ENCODE measurements at places on chromosomes 2 and 18. TPM values are rescaled to one million over a fixed set of nuclear protein-coding genes. Genes with fewer than 3 reads are reported as not detected.

GRCh38 chr2:2644040-2644439 is 313.0 kb upstream of the MYT1L start:
- DNase-seq = no peak

DNA sequence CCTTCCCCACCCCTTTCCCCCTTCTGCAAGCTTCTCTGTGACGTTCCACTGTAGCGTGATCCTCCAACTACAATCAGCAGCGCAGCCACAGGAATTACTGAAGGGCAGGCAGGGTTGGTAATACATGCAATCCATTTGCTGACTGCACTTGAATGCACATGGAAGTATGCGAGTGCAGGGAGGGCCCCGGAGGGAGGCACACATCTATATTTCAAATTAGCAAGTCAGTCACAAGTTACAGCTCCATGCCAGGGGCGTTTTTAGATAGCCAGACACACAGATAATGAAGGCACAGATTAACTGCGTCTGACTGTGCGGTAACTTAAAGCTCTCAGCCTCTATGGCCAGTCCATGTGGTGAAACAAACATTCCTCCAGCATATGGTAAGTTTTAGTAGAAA is 209.2 kb upstream of the GATA6 start:
- DNase-seq = no peak

GRCh38 chr18:44090453-44090852 is 590.2 kb upstream of the SETBP1 start:
- DNase-seq = no peak

DNA sequence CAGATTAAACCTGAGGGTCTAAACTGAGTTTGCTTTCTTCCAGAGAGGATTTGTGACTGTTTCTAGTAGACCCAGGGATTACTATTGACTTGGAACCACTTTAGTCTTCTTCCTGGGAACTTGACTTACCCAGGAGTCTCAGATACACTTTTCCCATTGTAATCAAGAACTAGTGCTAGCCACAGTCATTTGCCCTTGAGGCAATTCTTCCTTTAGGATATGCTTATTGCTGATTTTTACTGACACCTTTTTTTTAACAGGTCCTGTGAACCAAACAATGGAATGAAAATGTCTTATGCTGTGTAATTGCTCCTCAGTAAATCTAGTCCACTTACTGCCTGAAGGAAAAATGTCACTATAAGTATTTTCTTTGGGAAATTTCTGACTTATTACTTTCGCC is 78.3 kb downstream of the TAF4B start:
- no peak for DNase-seq

The TWSG1 gene
- 33.6 TPM for total RNA-seq

GRCh38 chr2:19772981-19773380 is 128.8 kb downstream of the TTC32 start:
- DNase-seq = no peak

The POMC gene
- total RNA-seq = 0.63 TPM

The PLB1 gene
- 0.26 TPM for total RNA-seq

DNA sequence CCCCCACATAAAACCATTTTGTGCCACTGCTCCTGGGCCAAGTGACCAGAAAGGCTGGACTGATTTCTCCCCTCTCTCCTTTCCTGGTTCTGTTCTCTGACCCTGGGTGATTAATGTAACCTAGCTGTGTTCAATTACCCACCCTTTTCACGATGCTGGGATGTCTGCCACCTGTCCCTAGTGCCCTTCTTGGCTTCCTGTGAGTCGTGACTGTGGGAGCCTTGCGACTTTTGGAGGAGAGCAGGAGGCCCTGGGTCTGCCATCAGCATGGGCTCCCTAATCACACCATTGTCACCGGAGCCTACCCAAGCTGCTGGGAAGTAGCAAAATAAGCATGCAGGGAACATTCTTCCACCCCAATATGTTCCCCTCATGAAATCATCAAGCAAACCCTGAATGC is 38.3 kb downstream of the SRSF7 start:
- DNase-seq = no peak

The FAM237A gene
- not detected for total RNA-seq

DNA sequence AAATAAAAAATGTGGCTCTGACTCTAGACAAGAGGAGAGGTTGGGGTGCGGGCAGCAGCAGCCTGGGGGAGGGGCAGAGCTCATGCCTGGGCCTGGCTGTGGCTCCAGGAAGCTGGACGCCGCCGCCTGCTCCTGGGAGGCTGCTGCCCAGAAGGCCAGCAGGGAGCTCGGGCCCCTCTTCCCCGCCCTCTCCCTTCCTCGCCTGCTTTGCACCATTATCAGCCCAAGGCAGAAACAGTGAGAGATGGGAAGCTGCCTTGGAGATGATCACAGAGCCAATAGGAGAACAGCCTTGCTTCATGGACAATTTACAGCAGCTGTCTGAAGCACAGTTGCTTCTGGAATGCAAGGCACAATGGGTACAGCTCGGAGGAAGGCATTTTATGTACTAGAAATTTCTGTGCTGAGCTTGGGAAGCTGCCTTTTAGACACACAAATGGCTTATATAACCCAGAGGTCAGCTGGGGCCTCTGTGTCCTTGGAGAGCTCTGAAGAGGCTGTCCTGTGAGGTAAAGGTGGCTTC is 55.3 kb upstream of the AFF3 start:
- DNase-seq = no peak

GRCh38 chr18:44409071-44409470 is 271.6 kb upstream of the SETBP1 start:
- no peak for DNase-seq

DNA sequence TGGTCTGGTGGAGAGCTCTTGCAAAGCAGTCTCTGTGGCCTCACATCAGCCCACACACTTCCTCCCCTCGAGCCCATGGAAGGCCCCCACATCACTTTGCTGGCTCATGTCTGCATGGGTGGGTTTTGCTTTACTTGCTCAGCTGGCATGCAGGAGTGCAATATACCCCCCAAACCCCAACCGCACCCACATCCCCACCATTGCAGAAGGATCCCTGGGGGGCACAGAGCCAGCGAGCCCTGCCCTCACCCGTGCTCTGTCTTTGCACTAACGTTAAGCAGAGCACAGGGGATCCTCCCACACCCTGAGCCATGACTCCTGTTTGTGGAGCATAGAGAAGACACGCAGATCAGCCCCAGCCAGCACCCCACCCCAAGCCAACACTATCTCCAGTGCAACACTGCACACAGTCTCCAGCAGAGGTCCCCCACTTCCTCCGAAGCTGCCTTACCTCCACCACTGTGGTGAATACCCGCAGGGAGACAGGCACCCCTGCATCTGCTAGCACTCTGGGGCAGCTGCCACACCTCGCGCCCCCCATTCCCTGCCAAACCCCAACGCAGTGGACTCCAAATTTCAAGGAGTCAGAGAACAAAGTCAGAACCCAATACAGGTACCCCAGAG is 177.8 kb upstream of the RGPD4 start:
- DNase-seq = no peak

The COL3A1 gene
- total RNA-seq = 1.4 TPM

The CPS1 gene
- 0.51 TPM for total RNA-seq

- no peak for DNase-seq
Measured at GRCh38 chr18:10410472-10411308, 43.7 kb upstream of the APCDD1 start.

GRCh38 chr18:44862112-44862511 is 181.4 kb downstream of the SETBP1 start:
- no peak for DNase-seq

The MC4R gene
- total RNA-seq = not detected

- DNase-seq = no peak
Measured at GRCh38 chr2:207123335-207123744, 42.4 kb downstream of the KLF7 start.

GRCh38 chr18:666177-666576 is 8.7 kb downstream of the TYMS start:
- no peak for DNase-seq

GRCh38 chr2:10776231-10776977 is 36.2 kb downstream of the PDIA6 start:
- DNase-seq = no peak

The ASB18 gene
- not detected for total RNA-seq

The NAT8 gene
- total RNA-seq = not detected

The HOXD3 gene
- 7.2 TPM for total RNA-seq

DNA sequence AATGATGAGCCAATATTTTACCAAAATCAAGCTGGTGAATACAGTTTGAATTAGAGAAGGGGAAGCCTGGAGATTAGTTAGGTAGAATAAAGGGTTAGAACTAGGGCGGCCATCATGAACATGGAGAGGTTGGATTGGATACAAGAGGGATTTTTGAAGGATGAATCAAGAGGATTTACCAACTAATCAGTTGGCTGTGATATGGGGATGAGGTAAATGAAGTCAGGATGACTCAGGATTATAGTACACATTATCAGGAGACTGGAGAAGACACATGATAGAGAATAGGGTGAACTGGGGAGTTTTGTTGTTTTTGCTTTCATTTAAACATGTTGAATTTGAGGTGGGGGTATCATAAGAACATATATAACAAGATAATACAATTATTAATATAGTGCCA is 73.8 kb upstream of the PROKR1 start:
- DNase-seq = no peak

- no peak for DNase-seq
Measured at GRCh38 chr2:236714080-236714479, 144.5 kb downstream of the ACKR3 start.
